ENCODE measurements at places on chromosomes 7 and 10. TPM values are rescaled to one million over a fixed set of nuclear protein-coding genes. Genes with fewer than 3 reads are reported as not detected.

IKZF1 gene
- 376 TPM for total RNA-seq

SEMA4G gene
- 1.1 TPM for total RNA-seq

MSMB gene
- not detected for total RNA-seq

DGKB gene
- total RNA-seq: not detected

PPP2R2D gene
- 41.8 TPM for total RNA-seq

NRBF2 gene
- total RNA-seq: 24.4 TPM

GSTO2 gene
- 1.7 TPM for total RNA-seq

FGL2 gene
- total RNA-seq: 8.1 TPM

PRKCQ gene
- total RNA-seq: 87.3 TPM

GIMAP2 gene
- 95.1 TPM for total RNA-seq

DNA sequence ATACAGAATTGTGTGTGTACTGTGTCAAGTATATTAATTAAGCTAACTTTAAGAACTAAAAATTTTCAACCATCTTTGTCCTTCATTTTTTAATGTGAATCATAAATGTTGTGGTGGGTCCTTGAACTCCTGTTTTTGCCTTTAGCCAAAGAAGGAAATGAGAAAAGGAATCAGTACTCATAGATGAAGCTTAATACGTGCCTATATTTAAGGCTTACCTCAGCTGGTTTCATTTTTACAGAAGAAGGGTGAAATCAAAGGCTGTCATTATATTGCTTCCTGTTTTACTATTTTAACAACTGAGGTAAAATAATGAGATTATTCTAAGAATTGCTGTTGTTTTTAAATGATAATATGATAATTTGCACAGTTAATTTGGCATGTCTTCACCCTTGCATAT is 6.3 kb upstream of the SNX13 start:
- peak overlapping the region; percentile 81 for H3K4me3 ChIP-seq
- peaks cover 15% of the 10 kb centered on the region for H3K4me1 ChIP-seq
- H3K27me3 ChIP-seq: no peaks in the 10 kb centered on the region
- H3K36me3 ChIP-seq: no peaks in the 10 kb centered on the region
- peak; percentile 64 for DNase-seq

- H3K27me3 ChIP-seq: no peaks in the 10 kb centered on the region
- H3K4me3 ChIP-seq: no peak overlapping the region
- DNase-seq: no peak
- H3K4me1 ChIP-seq: no peaks in the 10 kb centered on the region
- H3K27ac ChIP-seq: no peak overlapping the region
These were observed 70.2 kb upstream of the ITGA8 start for GRCh38 chr10:15789793-15790525.

DNA sequence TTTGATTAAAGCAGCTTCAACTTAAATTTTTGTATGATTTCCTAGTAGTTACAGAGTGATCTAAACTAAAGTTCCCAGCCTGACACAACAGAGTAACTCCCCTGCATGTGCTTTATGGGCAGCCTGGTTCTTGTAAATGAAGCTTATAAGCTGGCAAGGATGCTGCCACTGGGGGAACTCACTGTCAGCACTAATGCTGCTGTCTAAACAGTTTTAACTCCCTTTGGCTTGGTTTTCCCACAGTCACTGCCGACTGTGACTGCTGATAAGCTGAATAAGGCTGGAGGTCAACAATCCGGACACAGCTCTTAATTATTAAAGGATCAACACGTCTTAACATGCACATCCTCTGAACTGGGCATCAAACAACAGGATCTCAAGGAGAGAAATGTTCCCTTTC is 130.1 kb downstream of the OTUD1 start:
- H3K27ac ChIP-seq: no peak overlapping the region
- no peaks in the 10 kb centered on the region for H3K27me3 ChIP-seq
- no peaks in the 10 kb centered on the region for H3K4me1 ChIP-seq
- H3K4me3 ChIP-seq: no peak overlapping the region
- no peak for DNase-seq
- H3K36me3 ChIP-seq: no peaks in the 10 kb centered on the region

GRCh38 chr7:113606325-113606724 is 312.5 kb downstream of the PPP1R3A start:
- no peaks in the 10 kb centered on the region for H3K4me1 ChIP-seq
- DNase-seq: no peak
- no peak overlapping the region for H3K4me3 ChIP-seq
- no peak overlapping the region for H3K27ac ChIP-seq
- H3K27me3 ChIP-seq: no peaks in the 10 kb centered on the region

GRCh38 chr7:28479507-28479947 is 67.2 kb downstream of the CREB5 start:
- peaks cover 7% of the 10 kb centered on the region for H3K27me3 ChIP-seq
- H3K27ac ChIP-seq: no peak overlapping the region
- H3K4me1 ChIP-seq: no peaks in the 10 kb centered on the region
- no peak overlapping the region for H3K4me3 ChIP-seq

DNA sequence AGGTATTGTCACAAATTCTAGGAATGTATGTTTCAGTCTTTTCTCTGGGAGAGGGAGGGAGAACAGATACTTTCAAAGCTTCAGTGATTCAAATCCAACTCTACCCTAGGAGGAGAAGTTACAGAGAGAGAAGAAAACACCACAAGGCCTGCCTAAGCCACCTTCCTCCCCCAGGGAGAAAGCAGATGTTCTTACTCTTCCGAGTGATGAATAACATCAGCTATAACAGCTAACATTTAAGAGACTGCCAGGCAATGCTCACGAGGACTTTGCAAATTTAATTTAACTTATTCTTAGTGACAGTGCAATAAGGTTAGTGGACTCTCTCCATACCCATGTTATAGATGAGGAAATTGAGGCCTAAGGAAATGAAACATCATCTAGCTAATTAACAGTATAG is 36.8 kb downstream of the TAS2R41 start:
- no peak overlapping the region for H3K4me3 ChIP-seq
- H3K27ac ChIP-seq: no peak overlapping the region
- DNase-seq: no peak
- H3K36me3 ChIP-seq: no peaks in the 10 kb centered on the region
- no peaks in the 10 kb centered on the region for H3K4me1 ChIP-seq

DNA sequence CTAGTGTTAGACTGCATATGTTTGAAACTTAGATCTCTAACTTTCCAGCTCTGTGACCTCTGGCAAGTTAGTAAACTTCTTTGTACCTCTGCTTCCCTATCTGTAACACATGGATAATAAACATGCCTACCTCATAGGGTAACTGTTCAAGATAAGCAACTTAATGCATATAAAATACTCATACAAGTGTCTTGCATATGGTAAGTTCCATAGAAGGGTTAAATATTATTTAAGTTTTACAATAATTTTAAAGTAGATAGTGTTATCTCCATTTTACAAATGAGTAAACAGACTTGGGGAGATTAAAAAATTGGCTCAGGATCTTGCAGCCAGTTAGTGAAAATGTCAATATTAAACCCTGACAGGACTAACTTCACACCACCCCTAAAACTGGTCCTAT is 30.1 kb upstream of the CD36 start:
- H3K27me3 ChIP-seq: no peaks in the 10 kb centered on the region
- no peak overlapping the region for H3K27ac ChIP-seq
- H3K4me3 ChIP-seq: no peak overlapping the region
- no peak for DNase-seq

DNA sequence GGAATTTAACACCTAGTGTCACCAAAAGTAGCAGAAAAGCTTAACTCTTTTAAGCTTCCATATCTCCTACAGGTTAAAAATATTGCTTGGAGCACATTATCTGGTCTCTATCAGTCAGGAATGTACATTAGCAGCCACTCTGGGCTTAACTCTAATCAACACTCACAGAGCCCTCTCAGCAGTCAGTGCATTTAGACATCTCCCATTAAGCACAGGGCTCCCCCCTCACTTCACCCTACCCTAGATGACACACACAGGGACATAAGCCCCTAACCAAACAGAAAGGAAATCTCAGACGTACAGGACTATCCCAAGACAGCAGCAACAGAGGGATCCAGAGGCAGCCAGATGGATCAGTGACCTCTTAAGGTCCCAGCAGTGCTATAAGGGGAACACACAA is 26.4 kb downstream of the FBXW4 start:
- H3K36me3 ChIP-seq: peaks cover 88% of the 10 kb centered on the region
- no peak overlapping the region for H3K27ac ChIP-seq
- H3K27me3 ChIP-seq: no peaks in the 10 kb centered on the region
- DNase-seq: no peak
- H3K4me3 ChIP-seq: no peak overlapping the region

DNA sequence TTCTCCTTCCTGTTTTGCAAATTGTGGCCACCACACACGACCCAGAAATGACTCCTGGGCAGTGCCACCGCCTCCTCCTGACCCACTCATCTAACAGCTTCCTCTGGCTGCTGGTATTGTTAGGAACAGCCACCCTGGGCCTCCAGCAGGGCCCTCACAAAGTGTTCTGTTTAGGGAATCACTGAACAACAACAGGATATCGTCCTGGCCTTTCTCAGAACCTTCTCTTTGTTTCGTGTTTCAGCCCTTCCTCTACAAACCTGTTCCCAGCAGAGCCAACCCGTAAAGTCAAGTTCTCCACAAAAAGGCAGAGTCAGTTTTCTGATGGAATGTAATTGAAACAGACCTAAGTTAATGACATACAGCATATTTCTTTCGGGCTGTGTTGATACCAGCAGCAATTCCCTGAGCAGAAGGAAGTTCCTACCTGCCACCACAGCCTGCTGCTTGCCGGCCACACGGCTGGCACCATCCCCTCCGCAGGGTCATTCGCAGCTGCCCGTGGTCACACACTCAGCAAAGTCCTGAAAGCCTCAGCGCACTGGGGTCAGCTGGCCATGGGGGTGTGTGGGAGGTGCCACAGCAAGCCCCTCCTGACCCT is 91.7 kb upstream of the PITRM1 start:
- no peak for DNase-seq
- H3K4me3 ChIP-seq: no peak overlapping the region
- no peaks in the 10 kb centered on the region for H3K27me3 ChIP-seq
- no peaks in the 10 kb centered on the region for H3K4me1 ChIP-seq

GRCh38 chr7:131164025-131164925 is 163.4 kb upstream of the MKLN1 start:
- no peak overlapping the region for H3K4me3 ChIP-seq
- no peaks in the 10 kb centered on the region for H3K27me3 ChIP-seq
- H3K4me1 ChIP-seq: no peaks in the 10 kb centered on the region
- no peak overlapping the region for H3K27ac ChIP-seq
- no peaks in the 10 kb centered on the region for H3K36me3 ChIP-seq

DNA sequence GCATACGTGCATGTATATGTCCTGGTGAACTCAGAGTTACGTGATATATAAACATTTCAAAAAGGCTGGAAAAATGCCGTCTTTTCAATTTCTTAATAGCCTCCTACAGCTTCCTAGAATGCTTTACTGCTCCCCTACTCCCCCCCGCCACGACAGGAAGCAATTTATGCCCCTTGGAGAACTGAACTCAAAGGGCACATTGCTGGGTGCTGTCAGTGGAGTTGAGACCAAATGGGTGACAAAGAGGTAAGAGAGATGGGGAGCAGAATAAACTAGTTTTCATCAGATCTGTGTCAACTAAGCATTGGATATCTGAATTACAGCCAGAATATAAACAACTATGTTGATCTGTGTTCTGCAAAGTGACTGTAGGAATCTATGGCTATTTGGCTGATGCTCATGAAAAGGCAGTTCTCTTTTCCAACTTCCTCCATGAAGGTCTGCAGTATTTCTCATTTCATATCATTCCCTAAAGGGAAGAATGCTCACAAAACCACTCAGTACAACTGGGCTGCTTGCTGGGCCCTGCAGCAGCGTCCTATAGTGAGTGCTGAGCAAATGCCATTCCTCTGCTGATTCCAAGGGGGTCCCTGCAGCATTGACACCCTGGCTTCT is 171.3 kb upstream of the HPS1 start:
- H3K27me3 ChIP-seq: peaks cover 4% of the 10 kb centered on the region
- H3K36me3 ChIP-seq: no peaks in the 10 kb centered on the region
- no peak overlapping the region for H3K4me3 ChIP-seq
- no peak overlapping the region for H3K27ac ChIP-seq
- no peaks in the 10 kb centered on the region for H3K4me1 ChIP-seq

DNA sequence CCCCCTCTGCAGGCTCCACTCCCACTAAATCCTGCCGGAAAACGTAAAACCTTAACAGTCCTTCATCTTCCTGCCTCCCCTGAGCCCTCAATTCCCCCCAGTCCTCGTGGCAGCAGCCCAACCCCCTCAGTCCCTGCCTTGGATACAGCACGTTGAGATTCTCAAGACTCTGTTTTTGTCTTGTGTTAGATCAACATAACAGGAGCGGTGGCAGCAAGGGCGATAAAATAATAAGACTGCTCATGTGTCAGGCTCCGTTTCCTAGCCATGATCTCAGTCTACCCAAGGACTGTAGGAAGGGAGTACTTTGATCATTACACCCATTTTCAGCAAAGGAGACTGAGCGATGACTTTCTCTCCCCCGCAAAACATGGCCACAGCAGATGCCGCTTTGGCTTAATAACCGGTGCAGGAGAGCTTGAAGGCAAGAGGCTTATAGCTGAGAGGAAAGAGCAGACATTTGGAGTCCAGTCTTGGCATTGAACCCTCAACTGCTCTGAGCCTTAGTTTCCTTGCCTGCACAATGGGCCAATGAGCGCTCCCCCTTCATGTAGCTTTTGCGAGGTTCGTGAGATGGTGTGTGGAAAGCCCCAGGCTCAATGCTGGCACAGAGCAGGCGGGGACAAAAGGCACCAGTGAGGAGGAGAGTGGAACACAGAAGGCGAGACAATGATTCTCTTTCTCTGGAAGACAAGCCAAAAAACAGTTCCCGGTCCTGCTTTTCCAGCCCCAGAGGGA is 42.1 kb upstream of the PCBD1 start:
- H3K27ac ChIP-seq: no peak overlapping the region
- no peaks in the 10 kb centered on the region for H3K36me3 ChIP-seq
- H3K4me1 ChIP-seq: no peaks in the 10 kb centered on the region

DNA sequence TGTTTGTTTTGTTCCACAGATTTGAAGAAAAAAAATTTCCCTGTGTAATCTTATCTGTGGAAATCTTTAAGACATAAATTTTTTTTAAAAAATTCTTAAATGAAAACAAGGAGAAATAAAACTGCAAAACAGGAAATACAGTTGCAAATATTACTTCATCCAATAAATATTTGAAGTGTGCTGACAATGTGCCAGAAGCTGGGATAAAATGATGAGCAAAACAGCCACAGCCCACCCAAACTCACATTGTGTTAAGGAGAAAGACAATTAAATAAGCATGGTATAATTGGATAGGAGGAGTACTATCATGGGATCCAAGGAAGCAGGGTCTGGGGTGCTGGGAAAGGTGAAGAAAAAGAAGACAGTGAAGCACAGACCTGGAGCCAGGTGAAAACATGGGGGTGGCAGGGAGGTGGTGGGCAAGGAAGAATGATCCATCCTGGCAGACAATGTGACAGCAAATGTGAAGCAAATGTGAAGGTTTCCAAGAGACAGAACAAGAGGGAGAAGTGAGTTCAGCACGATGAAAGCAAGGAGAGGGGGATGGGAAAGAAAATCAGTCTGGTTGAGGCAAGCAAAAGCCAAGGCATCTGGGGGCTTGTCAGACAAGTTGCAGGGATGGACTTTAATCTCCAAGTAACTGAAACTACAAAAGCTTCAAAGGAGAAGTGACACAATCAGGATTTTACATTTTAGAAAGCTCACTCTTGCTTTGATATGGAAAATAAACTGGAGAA is 135.9 kb downstream of the HIBADH start:
- no peaks in the 10 kb centered on the region for H3K27me3 ChIP-seq
- DNase-seq: no peak
- peaks cover 11% of the 10 kb centered on the region for H3K36me3 ChIP-seq
- H3K4me1 ChIP-seq: no peaks in the 10 kb centered on the region
- no peak overlapping the region for H3K27ac ChIP-seq

GRCh38 chr10:44311563-44312051 is 73.3 kb downstream of the CXCL12 start:
- no peak overlapping the region for H3K27ac ChIP-seq
- H3K4me3 ChIP-seq: no peak overlapping the region
- H3K36me3 ChIP-seq: no peaks in the 10 kb centered on the region
- no peaks in the 10 kb centered on the region for H3K27me3 ChIP-seq

Data from CD4-positive, CD25-positive, alpha-beta regulatory T cell (primary cell).